ENCODE measurements at places on chromosomes 5 and 9.

GRCh38 chr5:107104040-107104995, 566.4 kb downstream of the EFNA5 start:
- peak; percentile 26 for DNase-seq

DNA sequence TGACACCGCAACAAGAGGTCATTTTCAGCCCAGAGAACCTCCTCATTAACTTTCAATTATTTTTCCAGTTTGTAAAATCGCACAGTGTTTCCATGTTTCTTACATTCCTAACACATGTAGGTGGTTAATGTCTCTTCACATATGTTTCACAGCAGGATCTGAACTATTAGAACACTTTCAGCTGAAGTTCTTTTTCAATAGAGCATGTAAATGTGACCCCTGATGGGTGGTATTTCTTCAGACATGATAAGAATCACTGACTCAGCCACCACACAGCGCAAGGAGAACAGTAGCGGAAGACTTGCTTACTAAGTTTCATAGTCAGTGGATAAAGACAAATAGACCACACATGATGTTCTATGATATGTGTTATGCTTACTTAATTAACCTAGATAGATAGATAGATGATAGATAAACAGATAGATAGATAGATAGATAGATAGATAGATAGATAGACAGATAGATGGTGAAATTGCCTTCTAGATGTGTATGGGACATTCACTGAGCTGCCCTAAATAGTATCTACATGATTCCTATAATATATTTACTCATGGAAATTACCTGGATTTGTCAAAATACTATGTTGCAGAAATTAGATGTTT, 1992.1 kb upstream of the NUDT12 start:
- DNase-seq: no peak

DNA sequence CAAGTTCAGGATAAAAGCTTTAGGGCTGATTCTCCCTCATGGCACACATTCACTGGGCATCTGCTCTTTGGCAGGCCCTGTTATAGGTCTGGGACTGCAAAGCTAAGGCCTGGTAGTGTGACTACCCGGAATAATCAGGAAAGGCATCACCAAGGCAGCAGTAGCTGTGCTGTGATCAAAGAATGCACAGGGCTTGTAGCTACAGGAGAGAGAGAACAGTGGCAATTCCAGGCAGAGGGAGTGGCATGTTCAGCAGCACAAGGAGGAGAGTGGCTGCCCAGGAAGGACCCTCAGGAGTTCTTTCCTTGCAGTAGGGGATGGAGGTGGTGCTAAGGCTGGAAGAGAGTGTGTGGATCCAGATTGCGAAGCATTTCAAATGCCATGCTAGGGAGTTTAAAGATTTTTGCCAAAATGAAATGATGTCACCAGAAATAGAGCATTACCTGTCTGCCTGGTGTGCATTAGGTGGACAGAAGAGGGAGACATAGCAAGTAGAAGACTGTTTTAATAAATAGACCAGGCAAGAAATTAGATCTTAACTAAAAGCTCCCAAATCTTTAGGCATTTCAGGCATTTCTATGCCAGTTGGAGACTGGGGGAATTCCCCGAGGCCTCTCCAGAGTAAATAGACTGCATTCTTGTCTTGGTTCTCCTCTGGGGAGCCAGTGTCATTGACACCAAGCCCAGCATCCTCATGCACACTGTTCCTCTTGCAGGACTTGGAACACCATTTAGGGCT, 69.1 kb downstream of the GPR21 start:
- no peak for DNase-seq

GRCh38 chr5:43687275-43687674, 84.3 kb downstream of the NNT start:
- no peak for DNase-seq

GRCh38 chr9:109817846-109818472, 38.0 kb downstream of the PALM2AKAP2 start:
- peak; percentile 94 for DNase-seq

GRCh38 chr5:27472000-27472763, 433.8 kb upstream of the CDH9 start:
- DNase-seq: peak; percentile 91

GRCh38 chr9:9319007-9319406, 1293.8 kb downstream of the PTPRD start:
- no peak for DNase-seq

GRCh38 chr5:159906943-159907342, 9.3 kb upstream of the ADRA1B start:
- no peak for DNase-seq

DNA sequence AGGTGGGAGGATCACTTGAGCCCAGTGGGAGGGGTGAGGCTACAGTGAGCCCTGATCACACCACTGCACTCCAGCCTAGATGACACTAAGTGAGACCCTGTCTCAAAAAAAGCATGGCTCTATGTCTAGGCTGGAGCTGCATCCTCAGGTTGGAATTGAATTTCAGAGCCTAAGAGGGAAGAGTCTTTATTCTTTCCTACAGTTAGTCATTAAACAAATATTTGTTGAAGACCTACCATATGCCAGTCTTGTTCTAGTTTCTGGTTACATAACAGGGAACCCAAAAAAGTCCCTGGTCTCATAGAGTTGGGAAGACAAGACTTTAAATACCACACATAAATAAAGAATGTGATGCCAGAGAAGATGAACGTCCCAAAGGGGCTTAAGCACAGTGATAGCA, 6.9 kb upstream of the GRPEL2 start:
- no peak for DNase-seq

DNA sequence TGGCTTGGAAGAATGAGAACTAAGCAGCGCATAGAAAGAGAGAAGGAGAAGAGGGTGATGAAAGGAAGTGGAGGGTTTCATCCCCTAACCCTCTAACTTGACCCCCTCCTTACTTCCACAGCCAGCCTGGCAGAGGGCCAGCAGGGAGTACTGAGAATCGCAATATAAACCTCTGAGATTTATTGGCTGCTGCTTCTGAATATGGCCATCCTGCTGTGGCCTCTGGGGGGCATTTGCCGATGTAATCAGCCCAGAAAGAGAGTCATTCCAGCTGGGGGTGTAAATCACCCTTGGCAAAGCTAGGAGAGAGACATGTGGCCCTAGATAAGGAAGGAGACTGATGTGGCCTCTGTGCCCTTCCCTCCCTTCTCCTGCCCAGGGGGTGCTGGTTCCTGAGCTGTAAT, 960 bp upstream of the GFRA3 start:
- DNase-seq: no peak

DNA sequence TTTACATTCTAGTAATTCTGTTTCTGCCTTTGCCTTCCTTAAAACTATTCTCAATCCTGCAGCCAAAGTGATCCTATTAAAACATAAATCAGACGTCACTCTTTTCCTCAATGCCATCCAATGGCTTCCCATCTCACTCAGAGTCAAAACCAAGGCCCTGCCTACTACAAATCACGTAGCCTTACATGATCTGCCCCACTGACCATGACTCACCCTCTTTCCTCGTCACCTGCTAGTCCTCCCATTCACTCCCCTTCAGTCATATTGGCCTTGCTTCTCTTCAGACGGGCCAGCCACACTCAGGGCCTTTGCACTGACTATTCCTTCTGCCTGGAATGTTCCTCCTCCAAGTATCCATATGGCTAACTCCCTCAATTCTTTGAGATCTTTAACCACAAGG, 39.0 kb upstream of the DMXL1 start:
- DNase-seq: no peak

GRCh38 chr5:76521240-76521758, 101.9 kb downstream of the F2RL2 start:
- DNase-seq: no peak

GRCh38 chr9:120734607-120735410, 20.5 kb upstream of the MEGF9 start:
- DNase-seq: no peak

GRCh38 chr9:125867751-125868415, 120.7 kb downstream of the PBX3 start:
- no peak for DNase-seq

- DNase-seq: peak; percentile 40
Observed at GRCh38 chr9:78239506-78239905, 3.6 kb downstream of the CEP78 start.

DNA sequence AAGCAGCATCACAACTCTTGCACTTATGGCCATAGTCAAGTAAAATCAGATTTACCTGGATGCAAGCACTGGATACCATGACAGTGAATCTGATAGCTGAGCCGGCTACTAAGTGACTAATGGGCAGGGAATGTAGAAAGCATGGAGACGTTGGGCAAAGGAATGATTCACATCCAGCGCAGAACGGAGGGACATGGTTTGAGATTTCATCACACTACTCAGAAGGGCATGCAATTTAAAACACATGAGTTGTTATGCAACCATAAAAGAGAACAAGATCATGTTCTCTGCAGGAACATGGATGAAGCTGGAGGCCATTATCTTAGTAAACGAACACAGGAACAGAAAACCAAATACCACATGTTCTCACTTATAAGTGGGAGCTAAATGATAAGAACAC, 169.1 kb upstream of the PIK3R1 start:
- no peak for DNase-seq

DNA sequence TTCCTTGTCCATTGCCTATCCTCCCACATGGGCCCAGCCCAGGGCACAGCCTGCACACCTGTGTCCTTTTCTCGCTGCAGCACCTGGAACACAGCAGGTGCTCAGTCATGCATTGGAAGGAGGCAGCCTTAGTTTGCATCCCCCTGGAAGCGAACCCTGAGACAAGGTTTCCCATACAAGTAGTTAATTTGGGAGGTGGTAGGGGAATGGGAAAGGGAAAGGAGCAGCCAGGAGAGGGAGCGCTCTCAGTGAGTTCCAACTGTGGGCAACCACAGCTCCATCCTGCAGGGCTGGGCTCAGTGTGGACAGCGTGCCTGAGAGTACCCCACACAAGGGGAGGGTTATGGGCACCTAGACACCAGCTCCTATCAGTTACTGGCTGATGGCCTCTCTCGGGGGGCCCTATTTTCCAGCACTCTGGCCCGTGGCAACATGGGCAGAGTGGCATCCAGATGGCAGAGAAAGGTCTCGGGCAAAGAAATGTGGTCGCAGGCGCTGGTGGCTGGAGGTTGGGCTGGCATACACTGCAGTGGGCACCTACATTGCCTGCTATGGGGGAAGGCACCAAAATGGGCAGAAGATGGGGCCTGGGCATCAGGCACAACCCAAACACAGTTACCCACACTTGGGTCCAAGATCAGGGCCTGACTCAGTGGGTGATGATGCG, 50.1 kb downstream of the TSPAN17 start:
- DNase-seq: peak; percentile 26

- DNase-seq: no peak
Observed at GRCh38 chr5:72991394-72991793, 35.6 kb downstream of the FCHO2 start.

- DNase-seq: no peak
Observed at GRCh38 chr5:117812861-117813260, 1175.5 kb downstream of the DTWD2 start.

GRCh38 chr5:109601736-109602135, 88.0 kb upstream of the MAN2A1 start:
- DNase-seq: peak; percentile 22

- no peak for DNase-seq
Observed at GRCh38 chr9:87959916-87960581, 14.3 kb downstream of the CDK20 start.

DNA sequence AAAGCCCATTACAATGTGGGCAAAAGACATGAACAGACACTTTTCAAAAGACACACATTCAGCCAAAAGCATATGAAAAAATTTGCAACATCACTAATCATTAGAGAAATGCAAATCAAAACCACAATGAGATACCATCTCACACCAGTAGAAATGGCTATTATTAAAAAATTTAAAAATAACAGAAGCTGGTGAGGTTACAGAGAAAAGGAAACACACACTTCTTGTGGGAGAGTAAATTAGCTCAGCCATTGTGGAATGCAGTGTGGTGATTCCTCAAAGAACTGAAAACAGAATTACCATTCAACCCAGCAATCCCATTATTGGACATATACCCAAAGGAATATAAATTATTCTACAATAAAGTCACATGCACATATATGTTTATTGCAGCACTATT, 585.2 kb upstream of the TUSC1 start:
- DNase-seq: no peak

GRCh38 chr9:127545196-127546124, 66.6 kb upstream of the STXBP1 start:
- DNase-seq: peak; percentile 42

- no peak for DNase-seq
Observed at GRCh38 chr9:2128618-2129017, 113.5 kb downstream of the SMARCA2 start.

DNA sequence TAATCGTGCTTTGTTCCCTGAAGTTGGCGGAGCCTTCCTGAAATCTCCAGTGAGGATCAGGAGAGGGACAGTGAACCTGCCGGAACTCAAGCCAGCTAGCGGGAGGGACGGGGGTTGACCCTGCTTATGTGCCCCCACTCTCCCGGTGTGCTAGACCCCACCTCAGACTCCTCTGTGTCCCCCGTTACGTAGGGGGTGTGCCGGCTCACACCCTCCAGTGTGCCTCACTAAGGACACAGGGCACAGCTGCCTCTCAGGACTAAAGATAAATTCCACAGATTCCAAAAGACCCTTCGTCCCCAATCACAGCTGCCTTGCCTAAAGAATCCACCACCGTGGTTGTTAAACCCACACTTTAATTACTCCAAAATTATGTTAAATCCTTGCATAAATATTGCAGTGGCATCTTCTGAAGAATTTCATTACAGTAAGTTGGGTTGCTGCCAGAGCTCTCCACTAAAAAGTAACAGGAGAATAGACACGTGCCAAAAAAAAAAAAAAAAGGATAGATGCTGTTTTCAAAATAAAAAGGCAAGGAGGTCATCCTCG, 73.7 kb downstream of the GTF3C4 start:
- peak; percentile 72 for DNase-seq

DNA sequence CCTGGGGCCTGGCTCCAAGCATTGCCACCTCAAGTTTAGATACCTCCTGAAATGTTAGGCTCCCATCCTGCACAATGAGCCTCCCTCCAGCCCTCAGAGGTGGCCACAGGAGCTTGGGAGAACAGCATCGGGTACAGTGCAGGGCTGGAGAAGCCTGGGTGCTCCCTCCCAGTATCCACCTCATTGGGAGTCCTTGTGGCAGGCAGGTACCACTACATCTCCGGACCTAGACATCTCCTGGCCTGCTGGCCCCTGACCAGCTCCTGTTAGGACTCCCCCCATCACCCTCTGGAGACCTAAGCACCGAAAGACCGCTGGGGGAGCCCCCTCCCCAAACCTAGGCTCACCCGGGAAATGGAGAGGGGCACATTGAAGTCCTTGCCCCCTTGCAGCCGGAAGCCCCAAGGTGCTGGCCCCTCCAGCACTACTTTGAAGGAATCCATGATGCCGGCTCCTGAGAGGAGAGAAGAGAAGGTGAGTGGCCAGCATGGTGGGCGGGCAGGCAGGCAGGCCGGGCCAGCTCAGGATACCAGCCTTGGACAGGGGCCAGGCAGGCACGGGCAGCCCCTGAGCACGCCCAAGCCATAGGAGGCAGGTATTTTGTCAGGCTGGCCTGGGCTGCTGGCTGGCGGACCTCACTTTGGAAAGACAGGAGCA, 1.2 kb downstream of the PDLIM7 start:
- DNase-seq: peak; percentile 58
